COR-L47 (cell line): ENCODE measurements at places on chromosomes 3 and 15.

- no peak for DNase-seq
Measured at GRCh38 chr15:59931646-59932261, 72.4 kb upstream of the FOXB1 start.

DNA sequence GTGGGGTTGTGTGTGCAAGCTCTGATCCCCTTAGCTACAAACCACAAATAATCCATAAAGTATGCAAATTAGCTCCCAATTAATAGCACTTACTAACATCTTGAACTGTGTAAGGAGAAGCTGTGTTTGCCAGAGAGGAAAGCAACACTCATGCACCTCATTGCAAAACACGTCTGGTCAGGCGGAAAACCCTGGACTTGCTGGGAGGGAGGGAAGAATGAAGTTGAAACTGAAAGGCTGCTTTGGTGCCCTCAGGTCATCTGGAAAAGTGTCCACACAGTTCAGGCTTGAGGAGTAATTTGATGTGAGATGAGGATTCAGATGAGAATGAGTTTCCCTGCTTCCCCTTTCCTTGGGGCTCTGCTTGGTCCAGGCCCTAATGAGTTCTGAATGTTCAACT lies 185.5 kb upstream of the ANKRD28 start:
- no peak for DNase-seq

DNA sequence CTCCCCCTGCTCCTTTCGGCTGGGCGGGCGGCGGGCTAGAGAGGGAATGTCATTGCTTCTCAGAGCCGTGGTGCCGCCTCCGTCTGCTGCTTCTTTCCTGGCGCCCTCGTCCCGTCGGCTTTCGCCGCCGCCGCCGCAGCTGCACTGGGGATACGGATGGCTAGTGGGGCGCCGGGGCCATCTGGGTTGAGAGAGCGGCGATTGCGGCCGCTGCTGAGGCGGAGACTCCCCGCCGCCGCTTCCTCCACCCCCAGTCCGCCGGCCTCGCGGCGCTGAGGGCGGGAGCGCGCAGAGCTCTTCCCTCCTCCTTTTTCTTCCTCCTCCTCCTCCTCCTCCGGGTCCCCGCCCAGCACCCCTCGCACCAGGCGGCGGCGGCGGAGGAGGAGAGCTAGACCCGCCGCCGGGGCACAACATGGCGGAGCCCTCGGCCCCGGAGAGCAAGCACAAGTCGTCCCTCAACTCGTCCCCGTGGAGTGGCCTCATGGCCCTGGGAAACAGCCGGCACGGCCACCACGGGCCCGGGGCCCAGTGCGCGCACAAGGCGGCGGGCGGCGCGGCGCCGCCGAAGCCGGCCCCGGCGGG lies at the start of gene STT3B:
Gene STT3B (plus strand): TSS at position 339 of the 582 bp plus-strand sequence. CDS start 74 bp downstream, at position 413.
- DNase-seq = peak; percentile 42

DNA sequence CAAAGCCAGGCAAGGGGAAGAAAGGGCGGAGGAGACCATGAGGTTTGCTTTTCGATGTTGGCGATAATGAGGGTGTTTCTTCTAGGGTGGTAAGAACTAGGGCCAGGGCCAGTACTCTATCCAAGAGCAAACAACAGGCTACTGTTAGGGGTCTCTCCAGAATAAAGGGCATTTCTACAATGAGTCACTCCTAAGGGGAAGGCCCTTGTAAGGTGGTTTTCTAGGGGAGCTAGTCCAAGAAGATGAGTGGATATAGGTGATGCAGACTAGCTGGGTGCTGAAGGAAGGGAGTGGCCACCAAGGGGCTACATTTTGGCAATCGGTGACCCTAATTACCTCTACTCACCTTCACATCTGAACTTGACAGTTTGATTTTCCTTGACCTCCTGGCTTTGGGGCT lies 148.5 kb upstream of the HACD2 start:
- no peak for DNase-seq

DNA sequence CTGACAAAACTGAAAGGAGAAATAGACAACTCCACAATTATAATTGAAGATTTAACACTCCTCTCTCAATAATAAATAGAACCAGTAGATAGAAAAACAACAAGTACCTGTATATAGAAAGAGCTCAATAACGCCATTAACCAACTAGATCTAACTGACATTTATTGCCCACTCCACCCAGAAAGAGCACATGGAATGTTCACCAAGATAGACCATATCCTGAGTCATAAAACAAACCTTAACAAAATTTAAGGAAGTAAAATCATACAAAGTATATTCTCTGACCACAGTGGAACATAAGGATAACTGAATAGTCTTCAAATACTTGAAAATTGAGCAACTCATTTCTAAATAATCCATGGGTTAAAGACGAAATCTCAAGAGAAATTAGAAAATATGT lies 25.1 kb downstream of the KBTBD12 start:
- DNase-seq = no peak

GRCh38 chr3:156180077-156180476 lies 59.7 kb downstream of the KCNAB1 start:
- DNase-seq = no peak

- no peak for DNase-seq
Measured at GRCh38 chr3:96083610-96084009, 730.8 kb upstream of the EPHA6 start.

DNA sequence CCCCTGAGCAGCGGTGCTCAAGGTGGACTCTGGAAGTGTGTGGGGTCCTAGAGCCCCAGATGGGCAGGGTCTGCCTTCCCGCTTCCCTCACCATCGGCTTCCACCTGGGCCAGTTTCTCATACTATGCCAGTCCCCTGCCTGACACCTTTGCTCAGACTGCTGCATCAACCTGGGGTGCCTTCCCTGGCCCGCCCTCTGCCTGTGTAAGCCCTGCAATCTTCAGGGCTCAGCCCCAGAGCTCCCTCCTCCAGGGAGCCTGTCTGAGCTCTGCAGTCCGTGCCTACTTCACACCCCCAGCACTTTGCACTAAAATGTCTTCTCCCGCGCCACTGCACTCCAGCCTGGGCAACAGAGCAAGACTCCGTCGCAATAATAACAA lies 13.1 kb downstream of the CSK start:
- DNase-seq = no peak

DNA sequence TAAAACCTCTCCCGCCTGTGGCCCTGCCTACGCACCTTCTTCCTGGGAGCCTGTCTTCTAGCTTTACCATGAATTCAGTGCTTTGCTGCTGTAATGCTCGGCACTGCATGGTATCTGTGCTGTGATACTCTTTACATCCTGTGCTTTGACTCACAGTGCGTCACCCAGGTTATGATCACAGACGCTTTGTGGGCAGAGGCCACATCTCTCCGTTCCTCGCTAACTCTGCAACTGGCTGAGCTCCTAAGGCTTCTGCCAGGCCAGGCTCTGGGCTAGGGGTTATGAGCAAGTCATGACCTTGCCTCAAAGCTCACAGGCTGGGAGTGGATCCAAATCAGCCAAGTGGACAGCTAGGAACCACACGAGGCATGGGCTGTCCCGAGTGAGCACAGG lies 23.2 kb downstream of the SPTBN5 start:
- DNase-seq = no peak

DNA sequence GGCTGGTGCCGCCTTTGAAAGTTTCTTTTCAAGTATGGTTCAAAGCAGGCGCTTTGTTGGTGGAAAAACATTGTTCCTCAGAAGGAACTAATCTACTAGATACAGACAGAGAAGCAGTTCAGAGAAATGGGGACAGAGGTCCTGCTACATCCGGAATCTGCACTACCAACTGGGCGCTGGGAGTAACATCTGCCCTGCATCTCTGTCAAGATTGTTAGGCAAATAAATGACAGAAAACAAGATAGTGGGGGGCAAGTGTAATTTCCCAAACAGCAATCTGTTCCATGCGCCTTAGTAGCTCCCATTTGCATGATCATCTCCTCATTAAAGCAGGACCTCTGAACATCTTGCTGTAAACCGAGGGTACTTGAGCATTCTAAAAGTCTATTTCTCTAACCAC lies 17.4 kb downstream of the TLE3 start:
- no peak for DNase-seq

DNA sequence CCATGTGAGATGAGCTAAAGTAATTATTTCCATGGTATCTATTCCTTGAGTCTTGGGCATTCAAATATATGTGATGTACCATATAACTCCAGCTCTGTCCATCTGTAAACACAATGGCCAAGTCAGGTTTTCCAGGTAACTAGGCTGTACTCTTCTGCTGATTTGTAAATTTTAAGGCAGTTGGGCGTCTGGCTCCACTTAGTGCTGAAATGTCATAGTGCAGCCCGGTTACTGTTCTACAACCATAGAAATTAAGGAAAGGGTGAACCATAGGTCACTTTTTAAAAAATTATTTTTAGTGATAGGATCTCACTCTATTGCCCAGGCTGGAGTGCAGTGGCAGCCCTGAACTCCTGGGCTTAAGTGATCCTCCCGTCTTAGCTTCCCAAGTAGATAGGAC lies 44.7 kb upstream of the GOLM2 start:
- DNase-seq = no peak

DNA sequence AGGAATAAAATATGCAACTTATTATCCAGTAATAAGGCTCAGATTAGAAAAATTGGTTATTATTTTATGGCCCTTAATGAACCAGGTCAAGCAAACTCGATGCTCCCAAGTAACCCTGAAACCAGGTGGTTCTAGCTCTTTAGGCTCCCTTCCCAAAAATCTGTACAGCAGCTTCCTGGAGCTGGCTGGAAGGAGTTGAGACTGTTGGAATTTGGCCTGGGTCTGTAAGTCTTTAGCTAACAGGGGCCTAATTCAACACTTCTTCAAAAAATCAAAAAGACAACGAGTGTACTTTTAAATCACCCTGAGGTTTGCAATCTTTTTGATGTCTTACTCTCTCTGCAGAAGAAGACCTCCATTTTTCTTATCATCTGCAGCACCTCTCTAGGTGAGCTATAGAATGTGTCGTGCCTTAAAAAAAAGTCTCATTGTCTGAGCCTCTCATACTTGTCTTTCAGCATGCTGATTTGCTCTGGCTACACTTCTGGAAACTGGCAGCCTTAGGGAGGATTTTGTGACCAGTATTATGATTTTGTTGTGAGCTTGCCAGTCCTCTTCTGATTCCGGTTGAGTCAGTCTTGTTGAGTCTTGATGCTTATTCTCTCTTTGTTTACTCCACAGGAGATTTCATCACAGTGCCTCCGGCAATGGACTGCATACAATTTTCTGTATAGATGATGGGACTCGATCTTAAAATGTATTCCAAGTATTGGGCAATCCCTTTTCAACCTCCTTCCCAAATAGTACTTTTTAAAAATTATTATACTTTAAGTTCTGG lies 235.0 kb upstream of the KBTBD8 start:
- DNase-seq = no peak

DNA sequence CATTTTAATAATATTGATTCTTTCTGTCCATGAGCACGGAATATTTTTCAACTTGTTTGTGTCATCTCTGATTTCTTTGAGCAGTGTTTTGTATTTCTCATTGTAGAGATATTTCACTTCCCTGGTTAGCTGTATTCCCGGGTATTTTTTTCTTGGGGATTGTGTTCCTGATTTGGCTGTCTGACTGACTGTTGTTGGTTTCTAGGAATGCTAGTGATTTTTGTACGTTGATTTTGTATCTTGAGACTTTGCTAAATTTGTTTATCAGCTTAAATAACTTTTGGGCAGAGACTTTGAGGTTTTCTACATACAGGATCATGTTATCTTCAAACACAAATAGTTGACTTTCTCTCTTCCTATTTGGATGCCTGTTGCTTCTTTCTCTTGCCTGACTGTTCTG lies 418.8 kb upstream of the ALCAM start:
- DNase-seq = no peak

DNA sequence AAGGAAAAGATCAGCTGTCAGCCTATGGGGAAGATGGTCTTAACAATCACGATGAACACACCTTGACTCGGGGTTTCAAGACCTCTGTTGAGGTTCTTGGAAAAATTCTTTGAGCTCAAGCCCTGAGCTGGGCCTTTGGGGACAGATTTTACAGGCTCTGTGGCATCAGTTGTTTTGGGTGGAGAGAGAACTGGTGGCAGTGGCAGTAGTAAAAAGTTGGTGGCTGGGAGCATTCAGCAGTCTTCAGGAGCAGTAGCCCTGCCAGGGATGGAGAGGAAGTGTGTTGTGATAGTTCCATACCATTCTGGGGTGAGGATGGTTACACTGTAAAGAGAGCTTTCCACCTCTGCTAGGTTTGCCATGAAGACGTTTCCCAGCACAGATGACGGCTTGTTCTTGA lies 4.9 kb upstream of the KY start:
- DNase-seq = no peak

DNA sequence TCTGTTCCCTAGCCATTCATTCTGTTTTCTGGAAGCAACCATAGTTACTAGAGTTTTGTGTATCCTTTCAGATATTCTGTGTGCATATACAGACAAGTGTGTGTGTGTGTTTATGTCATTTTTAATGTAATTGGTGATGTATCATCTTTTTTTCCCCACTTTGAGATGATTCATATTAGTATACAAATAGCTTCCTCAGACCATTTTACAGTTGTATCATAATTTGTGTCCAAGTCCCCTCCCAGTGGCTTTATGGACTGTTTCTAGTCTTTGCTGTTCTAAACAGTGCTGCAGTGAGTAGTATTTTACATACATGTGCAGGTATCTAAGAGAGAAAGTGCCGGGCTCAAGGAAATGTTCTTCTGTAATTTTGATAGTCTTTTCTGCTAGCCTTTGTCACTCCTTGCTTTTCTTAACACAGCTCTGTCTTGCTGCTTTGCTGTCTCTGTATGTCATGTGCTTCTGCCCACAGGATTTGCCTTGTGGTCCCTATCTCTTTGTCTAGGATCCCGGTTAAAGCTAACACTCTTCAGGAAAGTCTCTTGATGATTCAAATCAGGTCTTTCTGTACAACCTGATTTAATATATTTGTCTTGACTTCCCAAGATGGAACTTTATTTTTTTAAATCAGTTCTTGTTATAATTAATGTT lies 31.5 kb upstream of the FBXL22 start:
- DNase-seq = no peak

DNA sequence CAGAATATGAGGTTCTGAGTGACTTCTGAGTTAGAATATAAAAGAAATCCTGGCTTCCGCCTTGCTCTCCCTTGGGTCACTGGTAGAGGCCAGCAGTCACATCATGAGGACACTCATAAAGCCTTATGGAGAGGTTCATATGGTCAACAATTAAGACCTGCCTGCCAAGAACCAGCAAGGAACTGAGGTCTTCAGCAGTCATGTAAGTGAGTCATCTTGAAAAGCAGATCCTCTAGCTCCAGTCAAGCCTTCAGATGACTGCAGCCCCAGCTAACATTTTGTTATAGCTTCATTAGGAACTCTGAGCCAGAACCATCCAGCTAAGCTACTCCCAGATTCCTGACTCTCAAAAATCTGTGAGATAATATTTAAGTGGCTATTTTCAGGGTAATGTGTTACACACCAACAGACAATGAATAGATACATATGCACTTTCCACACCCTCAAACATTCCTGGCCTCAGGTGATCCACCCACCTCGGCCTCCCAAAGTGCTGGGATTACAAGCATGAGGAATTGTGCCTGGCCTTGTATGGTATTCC lies 447.2 kb downstream of the SHQ1 start:
- DNase-seq = no peak

- no peak for DNase-seq
Measured at GRCh38 chr3:23809294-23809693, 3.5 kb downstream of the UBE2E1 start.

- DNase-seq = peak; percentile 26
Measured at GRCh38 chr3:16441371-16441875, 72.1 kb downstream of the RFTN1 start.
